NCI-H748 treated with DMSO at 0.1 percent for 48 hours (cell line): ENCODE measurements at places on chromosomes 16 and 17.

DNA sequence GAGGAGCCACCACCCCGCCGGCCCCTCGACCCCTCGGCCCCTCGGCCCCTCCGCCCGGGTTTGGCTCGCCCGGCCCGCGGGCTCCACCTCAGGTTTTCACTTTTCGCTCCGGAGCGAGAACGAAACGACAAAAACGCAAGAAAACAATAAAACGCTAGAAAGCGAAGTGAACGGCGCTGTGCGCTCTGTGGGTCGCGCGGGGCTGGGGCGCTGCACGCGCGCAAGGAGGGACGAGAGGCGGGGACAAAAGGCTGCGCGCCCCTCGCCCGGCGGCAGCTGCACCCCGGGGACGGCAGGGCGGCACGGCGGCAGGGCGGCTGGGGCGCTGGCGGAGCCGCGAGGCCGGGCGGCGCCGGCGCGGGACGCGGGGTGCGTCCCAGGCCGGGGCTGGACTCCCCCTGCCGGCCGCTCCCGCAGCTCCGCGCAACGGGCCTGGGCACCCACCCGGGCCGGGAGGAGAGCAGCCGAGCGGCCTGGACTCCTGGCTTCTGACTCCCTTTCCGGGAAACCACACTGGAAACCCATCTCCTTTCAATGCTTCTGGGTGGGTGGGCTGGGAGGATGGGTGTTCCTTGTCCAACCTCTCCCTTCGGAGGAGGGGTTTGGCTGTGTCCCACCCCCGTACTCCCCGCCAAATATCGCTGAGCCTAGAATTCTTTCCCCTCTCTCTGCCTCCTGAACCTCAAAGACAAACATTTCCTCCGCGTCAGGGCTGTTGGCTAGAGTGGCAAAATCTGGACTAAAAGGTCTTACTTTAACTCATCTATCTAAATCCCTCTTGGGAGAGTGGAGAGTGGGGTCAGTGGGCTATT lies 9.9 kb downstream of the TBX2 start:
- DNase-seq, result no peak

DNA sequence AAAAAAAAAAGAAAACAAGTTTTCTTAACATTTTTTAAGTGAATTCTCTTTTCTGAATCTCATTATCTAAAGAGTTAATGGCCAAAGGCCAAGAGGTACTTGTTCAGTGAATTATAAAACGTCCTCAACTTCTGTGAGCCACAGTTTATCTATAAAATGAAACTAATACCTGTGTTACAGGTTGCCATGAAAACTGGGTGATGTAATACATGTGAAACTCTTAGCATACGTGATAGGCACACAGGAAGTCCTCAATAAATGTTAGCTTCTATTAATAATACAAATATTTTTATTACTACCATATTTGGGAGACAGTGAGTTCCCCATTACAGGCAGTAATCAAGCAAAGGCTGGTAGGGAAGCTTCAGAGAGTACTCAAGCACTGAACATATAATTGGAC lies 13.5 kb upstream of the INPP5K start:
- no peak for DNase-seq

DNA sequence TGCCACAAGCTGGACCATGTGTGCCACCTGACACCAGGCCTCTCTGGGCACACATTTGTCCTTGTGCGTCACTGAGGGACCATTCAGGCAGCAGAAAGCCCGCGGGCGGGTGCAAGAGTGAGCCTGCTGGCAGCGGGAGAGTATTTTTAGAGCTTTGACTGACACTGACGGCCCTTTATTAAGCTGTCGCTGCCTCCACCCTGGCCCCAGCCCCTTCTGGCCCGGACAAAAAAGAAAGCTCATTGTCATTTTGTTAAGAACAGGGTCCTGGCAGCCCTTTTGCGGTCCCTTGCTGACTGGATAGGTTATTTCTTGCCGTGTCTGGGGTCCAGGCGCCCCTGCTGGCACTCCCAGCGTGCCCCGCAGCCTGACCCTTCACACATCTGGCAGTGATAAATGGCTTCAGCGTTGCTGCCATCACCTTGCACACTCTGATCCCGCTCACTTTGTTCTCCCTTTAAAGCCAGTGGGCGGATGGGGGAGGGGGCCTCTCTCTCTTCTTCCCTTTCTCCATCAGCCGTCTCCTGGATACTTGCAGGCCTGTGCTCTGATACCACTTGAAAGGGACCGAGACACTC lies 78.4 kb upstream of the NKD1 start:
- DNase-seq, result no peak

- DNase-seq, result no peak
Observed at GRCh38 chr17:2904135-2904534, 107.9 kb downstream of the RAP1GAP2 start.

DNA sequence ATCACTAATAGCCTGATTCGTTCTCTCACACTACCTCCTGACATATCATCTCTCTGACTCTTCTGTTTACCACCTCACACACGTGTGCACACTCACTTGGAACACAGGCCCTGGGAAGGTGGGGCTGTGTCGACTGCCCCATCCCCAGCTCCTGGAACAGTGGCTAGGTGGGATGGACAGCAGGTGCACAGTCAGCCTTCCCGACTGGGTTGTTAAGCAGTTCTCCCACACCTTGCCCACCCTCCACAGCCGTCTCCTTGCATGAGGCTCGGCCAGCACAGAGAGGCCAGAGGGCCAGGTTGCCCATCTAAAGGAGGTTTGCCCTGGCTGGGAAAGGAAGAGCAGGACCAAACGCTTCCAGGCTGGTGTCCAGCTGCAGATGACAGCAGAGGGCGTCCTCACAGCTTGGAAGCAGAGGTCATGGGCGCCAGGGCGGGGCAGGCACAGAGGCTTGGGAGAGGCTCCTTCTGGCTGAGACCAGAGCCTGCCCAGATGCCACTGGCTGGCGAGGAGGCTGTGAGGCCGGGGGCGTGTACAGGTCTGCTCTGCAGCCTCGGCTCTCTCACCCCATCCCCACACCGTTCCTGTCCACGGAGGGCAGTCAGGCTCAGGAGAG lies 92.8 kb downstream of the AMFR start:
- no peak for DNase-seq

- no peak for DNase-seq
Observed at GRCh38 chr17:52148288-52148968, 10.1 kb downstream of the CA10 start.

- no peak for DNase-seq
Observed at GRCh38 chr16:71867939-71868338, 16.0 kb downstream of the ZNF821 start.

DNA sequence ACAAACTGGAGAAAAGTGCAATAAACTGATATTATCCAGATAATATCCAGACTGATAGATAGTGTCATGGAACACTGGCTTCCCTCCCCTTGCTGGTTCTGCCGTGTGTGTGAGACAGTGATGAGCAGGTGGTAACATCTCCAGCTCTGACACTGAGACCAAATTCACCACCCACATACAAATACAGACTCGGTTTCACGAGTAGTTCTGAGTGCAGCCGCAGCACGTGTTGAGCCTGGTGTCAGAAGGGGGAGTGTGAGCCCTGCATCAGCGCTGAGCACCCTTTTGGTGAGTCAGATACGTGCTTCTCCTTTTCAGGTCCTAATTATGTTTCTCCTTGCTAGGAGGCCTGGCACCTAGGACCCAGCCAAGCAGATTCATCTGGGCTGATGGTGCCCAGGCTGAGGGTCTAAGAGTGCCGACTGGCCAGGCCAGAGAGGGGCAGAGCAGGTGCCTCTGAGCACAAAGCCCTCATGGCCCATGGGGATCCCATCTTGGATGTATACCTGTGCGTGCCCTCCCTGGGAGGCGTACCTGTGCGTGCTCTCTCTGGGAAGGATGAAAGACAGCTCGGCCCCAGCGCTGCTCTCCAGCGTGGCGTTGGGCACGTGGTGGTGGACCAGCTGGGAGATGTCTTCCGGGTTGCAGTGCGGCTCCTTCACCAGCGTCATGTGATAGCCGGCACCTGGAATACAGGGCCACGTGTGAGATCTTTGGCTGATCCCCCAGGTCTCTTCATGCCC lies 27.3 kb upstream of the RNPS1 start:
- no peak for DNase-seq

DNA sequence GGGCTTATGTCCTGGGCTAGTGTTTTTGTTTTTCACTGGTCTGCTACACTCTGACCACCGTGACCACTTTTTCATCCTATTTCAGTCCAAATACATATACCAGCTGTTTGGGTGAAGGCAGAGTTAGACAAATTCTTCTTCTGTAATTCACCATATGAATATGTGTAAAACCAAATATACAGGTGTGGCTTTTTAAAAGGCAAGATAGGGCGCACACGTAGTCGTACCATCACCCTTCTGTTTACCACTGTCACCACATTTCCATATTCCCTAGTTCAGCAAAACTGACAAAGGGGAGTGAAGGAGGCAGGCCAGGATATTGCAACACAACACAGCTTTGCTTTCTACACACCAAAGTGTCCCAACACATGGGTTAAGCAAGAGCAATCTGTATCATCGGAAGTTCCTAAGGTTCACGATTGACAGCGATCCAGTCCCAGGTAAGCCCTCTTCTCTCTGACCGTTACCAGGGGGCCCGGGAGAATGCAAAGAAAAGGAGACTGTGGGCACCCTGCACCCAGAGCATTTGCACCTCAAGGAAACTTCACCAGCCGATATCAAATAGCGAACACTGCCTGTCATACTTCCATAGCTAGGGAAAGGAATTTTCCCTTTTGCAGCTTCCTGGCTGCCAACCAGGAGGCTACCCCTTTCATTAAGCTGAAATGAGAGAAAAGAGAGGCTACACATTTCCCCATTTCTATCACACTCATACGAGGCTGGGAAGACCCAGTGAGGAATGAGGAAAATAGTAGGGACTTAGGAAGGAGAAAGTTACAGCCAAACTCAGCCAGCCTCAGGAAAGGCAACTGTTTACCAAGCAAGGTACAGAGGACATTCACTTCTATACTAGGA lies 23.1 kb downstream of the CREBBP start:
- DNase-seq, result no peak

DNA sequence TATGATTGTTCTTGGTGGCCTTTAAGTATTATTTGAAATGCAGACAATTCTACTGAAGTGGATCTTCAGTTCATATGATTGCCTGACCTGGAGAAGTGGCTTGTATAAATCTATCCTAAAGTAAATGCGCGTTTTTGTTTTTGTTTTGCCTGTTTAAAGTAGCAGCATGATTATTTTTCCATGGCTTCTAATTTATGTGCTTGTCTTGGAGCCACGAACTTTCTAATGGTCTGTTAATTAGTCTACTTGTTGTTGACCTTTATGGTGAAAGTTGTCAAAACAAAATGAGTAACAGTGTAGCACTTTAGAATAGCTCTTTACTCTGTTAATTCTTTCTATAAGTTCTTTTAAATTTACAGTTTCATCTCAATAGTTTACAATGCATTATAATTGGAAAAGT lies 1.7 kb downstream of the PRKAR1A start:
- no peak for DNase-seq

DNA sequence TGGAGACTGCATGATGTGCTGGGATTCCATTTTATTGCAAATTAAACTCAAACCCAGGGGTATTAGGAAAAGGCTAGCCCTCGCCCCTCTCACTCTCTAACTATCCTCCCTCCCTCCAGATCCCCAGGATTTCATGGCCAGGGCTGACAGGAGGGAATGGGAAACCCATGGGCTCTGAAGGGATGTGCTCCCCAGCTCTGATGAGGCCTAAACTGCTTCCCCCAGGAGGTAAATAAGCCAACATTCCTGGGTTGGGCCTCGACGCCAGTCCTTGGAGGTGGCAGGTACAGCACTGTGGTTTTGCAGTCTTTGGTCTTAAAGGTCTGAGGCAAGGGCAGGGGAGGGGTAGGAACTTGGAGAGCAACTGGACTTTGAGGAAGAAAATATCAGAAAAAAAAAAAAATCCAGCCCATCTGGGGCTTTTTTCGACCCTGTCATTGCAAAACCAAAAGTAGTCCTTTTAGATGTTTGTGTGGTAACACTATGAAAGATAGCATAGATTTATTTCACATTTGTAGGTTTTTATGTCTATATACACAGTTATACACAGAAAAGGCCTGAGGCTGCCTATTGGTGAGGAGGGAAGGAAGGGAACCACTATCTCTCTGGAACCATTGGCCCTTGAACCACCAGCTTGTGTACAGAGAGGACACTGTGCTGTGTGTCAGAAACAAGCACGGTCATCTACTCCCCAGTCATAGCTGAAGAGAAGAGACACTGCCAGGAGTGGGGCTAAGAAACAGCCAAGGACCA lies 12.0 kb downstream of the C17orf113 start:
- no peak for DNase-seq

GRCh38 chr17:69997332-69997731 lies 77.7 kb upstream of the KCNJ16 start:
- no peak for DNase-seq

DNA sequence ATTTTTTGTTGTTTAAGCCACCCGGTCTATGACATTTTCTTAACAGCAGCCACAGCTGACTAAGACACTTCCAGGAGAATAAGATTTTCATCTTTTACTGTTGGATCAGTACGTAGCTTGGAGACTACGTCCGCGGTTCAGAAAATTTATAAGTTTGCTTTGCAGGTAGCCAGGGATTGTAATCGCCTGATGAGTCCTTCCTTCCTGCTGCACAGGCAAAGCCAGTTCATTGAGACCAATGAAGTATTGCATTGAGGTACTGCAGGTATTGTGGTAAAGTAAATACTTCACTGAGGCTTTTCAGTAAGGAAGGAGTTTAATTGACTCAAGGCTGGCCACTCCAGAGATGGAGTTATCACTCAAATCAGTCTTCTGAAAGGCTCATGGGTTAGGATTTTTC lies 269.4 kb upstream of the ELAC2 start:
- no peak for DNase-seq

GRCh38 chr17:57448759-57449283 lies 192.5 kb downstream of the MSI2 start:
- no peak for DNase-seq

DNA sequence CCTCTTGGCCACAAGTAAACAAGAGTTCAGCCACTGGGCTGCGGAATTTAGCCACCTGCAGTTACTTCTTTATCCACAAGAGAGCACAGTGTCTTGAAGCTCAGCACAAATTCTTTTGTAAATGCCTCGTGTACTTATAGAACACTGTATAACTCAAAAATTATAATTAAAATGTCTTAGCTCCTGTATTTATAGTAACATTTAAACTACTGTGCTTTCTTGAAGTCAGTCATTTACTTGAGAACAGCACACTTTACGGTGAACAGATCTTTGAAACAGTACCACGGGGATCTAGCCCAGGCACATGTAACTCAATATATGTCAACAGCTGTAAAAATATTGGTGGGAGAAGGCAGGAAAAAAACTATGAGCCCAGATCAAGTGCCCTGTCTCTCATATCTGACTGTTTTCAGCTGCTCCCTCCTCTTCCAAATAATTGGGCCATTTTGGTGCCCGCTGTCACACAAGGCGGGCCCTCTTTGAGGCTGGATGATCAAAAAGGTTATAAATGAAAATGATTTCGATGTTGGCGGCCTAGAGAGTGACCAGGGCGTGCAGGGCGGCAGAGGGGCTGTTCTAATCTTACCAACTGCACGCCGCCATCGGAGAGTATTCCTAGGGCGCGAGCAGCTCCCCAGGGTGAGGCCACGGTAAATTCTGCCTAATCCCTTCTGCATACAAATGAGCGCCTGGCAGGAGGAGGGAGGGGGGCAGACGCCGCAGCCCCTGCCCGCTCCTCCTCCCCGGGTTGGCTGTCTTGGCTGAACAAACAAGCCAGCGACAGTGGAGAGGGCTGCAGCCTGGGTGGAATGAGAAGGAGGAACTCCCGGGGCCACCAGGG lies 183.2 kb downstream of the C16orf78 start:
- DNase-seq, result peak; percentile 34

- DNase-seq, result no peak
Observed at GRCh38 chr17:45789874-45790273, 5.8 kb downstream of the CRHR1 start.
